ENCODE measurements at places on chromosomes 2 and 18.
A peak's percentile ranks its signal among the peaks of the same experiment; 100 is the strongest.

- no peak for DNase-seq
Observed at GRCh38 chr2:46018773-46019591, 278.2 kb upstream of the EPAS1 start.

GRCh38 chr2:216308576-216308975, 63.7 kb downstream of the MARCHF4 start:
- peak; percentile 84 for DNase-seq

GRCh38 chr18:24321071-24321470, 76.6 kb downstream of the OSBPL1A start:
- DNase-seq: no peak

- DNase-seq: no peak
Observed at GRCh38 chr2:155947069-155947468, 385.5 kb downstream of the NR4A2 start.

DNA sequence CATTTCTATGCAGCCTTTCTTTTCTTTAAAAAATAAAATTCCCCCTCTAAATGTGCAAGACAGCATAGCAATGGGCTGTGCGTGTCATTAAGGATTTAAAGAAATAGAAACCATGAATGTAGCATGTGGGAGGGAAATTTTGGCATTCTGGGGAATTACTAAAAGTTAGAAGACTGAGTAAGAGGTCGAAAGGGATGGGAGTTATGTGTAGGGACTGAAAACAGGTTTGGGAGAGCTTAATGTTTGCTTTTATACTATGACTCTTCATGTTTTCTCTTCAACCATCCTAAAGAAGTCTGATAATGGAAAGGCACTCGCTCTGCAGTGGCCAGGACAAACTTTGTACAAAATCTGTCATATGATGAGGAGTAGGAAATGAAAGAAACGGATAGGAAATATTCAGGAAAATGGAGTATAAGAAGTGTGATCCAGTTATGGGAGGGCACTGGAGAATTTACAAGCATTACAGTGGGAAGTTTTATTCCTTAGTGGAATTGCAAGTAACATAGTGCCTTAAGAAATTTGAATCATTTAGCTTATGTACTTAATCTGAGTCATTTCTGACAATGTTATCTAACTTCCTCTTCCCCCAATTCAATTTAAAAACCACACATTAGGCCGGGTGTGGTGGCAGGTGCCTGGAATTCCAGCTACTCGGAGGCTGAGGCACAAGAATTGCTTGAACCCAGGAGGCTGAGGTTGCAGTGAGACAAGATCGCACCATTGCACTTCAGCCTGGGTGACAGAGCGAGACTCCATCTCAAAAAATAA, 20.6 kb downstream of the TMEM87B start:
- DNase-seq: no peak

- no peak for DNase-seq
Observed at GRCh38 chr18:65049586-65049985, 701.2 kb upstream of the CDH7 start.

DNA sequence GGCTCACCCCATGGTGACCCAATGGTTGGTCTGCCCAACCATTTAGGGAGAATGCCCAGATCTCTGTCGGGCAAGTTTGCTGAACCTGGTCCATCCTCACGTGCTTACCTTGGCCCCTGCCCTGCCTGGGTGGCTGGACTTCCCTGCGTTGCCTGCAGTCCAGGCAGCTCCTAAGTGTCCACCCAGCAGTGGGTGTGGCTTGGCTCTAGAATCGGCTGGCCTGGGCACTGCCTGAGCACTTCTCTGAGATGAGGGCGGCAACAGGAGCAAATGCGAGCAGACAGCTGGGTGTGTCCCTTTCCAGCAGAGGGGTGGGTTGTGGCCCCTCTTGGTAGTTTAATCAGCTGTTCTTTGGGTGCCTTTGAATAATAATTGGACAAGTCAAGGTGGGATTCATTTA, 11.3 kb downstream of the PCARE start:
- no peak for DNase-seq

- no peak for DNase-seq
Observed at GRCh38 chr2:110828330-110828729, 96.0 kb downstream of the ACOXL start.

- no peak for DNase-seq
Observed at GRCh38 chr2:24409171-24409570, 48.8 kb upstream of the ITSN2 start.

- no peak for DNase-seq
Observed at GRCh38 chr18:31633392-31634330, 42.0 kb downstream of the TTR start.

DNA sequence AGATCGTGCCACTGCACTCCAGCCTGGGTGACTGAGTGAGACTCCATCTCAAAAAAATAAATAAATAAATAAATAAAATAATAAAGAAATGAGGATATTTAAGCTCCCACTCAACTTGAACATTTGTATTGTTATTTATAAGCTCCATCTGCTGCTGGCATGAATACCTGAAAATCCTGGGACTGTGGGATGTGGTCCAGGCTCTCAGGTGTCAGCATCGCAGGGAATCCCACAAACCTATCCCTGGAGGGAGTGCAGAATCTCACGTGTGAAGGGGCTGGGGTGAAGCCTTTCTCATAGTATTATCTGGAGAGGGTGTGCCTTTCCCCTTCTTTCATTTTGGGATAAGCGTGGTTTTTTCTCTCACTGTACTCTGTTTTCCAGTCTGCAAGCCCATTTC, 47.4 kb upstream of the POLE4 start:
- no peak for DNase-seq

DNA sequence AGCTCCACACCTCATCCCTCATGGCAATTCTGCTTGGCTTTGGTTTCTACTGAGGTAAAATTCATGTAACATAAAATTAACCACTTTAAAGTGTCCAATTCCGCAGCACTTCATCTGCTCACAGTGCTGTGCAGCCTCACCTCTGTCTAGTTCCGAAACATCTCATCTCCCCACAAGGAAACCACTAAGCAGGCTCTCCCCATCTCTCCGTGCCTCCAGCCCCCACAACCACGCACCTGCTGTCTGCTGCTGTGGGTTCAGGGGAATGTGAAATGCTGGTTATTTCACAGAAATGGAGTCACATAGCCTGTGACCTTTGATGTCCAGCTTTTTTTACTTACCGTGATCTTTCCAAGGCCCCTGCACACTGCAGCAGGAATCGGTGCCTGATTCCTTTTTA, 7.7 kb upstream of the GPC1 start:
- no peak for DNase-seq

DNA sequence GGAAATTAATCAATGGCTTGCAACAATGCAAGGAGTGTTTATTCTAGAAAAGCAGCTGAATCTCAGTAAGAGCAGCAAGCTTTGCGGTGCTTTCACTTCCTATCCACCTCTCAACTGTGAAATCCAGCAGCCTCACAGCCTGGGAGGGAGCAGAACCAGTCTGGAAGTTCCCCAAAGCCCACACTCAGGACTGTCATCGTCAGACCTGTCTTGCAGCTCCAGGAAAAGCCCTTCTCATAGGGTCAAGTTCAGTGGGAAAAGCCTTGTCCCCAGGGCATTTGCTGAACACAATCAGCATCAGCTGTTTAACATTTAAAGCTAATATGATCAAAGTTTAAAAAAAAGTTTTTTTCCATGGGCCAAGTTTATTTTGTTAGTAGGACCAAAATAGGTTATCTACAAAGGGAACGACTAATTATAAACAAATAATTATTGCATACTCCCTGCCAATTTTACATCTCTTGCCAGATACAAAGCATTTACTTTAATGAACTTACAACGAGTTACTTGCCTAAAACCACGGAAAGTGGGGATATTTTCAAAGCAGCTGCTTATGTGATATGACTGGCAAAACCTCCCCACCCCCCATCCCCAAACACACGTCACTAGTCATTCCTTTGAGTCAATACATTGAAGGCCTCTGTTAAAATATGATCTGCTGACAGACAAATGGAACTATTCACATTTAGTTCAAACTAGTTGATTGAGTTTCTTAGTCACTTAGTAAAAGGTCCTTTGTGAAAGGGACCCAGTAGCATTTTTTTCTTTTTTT, 36.8 kb downstream of the PARD6G start:
- no peak for DNase-seq

- no peak for DNase-seq
Observed at GRCh38 chr18:40326985-40327384, 1628.0 kb upstream of the PIK3C3 start.

GRCh38 chr2:211085056-211085680, 528.8 kb downstream of the CPS1 start:
- DNase-seq: peak; percentile 19

DNA sequence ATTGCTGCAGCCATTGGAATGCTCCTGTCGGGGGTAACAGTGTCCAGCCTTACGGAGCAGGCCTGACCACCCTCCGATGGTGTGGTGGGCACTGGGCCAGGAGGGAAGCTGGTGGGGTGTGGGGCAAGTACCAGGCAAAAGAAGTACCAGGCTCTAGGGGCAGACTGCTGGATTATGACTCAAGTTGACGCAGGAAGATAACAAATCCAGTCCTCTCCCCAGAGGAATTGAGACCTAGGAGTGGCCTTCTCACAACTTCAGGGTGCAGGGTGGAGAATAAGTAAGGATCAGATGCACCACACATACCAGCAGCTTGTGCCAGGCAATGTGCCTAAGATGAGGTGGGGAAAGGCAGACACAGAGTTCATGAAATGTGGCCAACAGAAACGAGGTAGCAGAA, 37.9 kb downstream of the SEMA4F start:
- no peak for DNase-seq

- DNase-seq: no peak
Observed at GRCh38 chr2:234812851-234813250, 139.0 kb upstream of the SH3BP4 start.

DNA sequence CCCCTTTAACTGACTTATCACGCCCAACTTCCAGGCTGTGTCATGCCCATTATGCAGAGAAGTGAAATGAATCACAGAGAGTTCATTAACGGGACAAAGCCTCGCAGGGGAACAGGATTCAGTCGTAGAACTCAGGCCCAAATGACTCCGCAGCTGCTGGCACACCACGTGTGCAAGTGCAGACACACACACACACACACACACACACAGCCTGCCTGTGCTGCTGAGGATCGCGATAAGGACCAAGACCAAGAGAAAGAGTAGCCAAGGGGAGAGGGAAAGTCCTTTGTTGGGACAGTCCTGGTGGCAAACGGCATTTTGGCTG, 90.0 kb upstream of the TAF1B start:
- no peak for DNase-seq

GRCh38 chr18:12233378-12233777, 20.8 kb upstream of the CIDEA start:
- no peak for DNase-seq

DNA sequence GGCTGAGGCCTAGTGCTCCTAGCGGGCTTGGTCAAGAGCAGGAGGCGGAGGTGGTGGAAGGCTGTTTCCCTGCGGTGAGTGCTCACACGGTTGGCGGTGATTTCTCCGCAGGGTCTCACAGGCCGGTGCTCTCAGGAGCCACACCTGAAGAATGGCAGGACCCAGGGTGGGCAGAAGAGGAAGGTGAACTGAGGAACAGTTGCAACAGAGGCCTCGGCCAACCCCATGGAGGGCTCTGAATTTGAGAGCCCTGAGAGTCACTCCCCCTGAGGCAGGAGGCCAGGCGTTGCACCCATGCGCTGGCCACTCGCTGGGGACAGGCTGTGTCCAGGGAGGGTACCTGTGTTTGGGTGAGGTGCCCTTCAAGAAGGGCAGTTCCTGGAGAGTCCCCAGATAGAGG, 35.3 kb upstream of the ZNF516 start:
- no peak for DNase-seq

Measured in SHP77 (cell line).